ENCODE measurements at places on chromosomes 5 and 9.

DNA sequence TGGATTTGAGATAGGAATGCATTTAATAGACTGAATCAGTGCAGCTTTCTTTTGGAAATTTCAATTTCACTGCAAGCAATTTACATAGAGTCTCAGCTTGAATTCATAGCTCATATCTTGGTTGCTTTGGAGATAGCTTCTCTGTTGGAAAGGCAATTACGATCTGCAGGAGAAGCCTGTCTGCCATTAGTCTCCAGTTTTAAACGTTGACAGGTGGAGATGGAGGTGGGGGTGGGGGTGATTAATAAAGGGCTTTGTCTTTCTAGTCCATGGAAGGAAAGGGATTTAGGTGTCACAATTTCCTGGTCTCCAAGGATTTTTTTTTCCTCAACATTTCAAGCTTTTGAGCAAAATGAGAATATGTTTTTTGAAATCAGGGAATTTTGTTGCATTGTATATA is 184.7 kb downstream of the CARTPT start:
- DNase-seq = no peak

- DNase-seq = no peak
Measured at GRCh38 chr9:125966959-125967711, 220.0 kb downstream of the PBX3 start.

- no peak for DNase-seq
Measured at GRCh38 chr5:8923526-8923925, 622.3 kb downstream of the SEMA5A start.

GRCh38 chr5:89342106-89342876 is 459.3 kb upstream of the MEF2C start:
- no peak for DNase-seq

- DNase-seq = no peak
Measured at GRCh38 chr9:125966466-125966865, 219.3 kb downstream of the PBX3 start.

Data from inflammatory macrophage treated with lipopolysaccharide for 1 hour (primary cell).